ENCODE measurements at places on chromosomes 6 and 20. TPM values are rescaled to one million over a fixed set of nuclear protein-coding genes. Genes with fewer than 3 reads are reported as not detected.

Gene C20orf144
- total RNA-seq, result 0.09 TPM

Gene MTO1
- total RNA-seq, result 45.3 TPM

- no peak for DNase-seq
Measured at GRCh38 chr6:158789115-158789917, 29.9 kb downstream of the EZR start.

DNA sequence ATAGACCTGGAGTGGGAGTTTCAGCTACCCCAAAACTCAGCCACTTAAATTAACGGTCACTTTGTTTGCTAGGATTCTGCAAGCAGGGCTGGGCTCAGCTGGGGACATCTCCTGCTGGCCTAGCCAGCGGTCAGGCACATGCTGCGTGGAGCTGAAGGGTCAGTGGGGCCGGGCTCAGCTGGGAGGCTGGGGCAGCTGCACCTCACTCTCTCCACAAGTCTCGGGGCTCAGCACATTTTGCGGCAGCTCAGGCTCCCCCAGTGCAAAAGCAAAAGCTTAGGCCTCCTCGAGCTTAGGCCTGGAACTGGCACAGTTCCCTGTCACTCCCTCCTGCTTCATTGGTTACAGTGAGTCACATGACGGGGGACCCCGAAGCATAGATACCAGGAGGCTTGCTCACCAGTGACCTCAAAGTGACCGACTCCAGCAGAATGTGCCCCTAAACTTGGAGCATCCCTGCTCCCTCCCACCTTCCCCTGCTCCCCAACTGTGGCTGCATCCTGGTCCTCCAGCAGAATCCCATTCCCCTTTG lies 80.6 kb upstream of the CST7 start:
- DNase-seq, result no peak

DNA sequence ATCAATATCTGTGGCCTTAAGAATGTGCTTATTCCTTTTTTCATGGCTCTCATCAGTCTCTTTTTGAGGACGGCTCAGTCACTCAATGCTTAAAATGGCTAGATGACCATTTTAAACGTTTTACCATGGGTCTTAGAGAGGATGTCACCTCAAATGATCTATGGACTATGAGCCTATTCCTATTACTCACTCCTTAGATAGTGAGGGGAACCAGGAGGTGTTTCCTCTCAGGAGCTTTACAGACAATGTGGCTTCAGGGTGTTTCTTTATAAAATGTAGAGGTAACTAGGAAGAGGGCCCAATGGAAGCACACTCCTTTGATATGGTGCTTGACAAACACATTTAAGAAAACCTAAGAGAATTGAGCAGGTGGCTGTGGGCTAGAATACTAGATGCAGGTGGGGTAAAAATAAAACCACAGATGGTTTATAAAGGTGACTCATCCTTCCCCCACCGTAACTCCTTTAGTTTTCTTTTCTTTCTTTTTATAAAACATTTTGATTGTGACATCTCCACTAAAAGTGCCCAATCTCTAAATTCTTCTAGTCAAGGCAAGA lies 1.5 kb upstream of the TMEM200A start:
- no peak for DNase-seq

GRCh38 chr6:5150551-5151075 lies 65.5 kb downstream of the PPP1R3G start:
- DNase-seq, result no peak

GRCh38 chr20:16258766-16259165 lies 314.5 kb downstream of the KIF16B start:
- no peak for DNase-seq

DNA sequence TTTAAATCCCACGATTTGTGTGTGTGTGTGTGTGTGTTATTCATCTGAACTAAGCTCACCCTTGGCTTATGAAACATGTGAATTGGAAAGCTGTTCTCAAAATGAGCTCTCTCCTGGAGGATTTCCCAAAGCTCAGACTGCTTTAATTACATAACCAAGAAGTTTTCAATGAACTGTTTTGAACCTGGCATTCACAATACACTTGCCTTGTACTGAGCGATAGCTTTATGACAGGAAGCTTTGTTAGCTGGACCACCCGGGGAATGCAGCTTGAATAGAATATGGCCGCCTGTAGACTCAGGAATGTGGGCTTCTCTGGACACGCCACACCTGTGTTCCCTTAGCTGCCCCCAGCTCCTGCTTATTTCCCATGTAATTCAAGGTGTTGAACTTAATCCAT lies 71.4 kb upstream of the PREP start:
- DNase-seq, result no peak

DNA sequence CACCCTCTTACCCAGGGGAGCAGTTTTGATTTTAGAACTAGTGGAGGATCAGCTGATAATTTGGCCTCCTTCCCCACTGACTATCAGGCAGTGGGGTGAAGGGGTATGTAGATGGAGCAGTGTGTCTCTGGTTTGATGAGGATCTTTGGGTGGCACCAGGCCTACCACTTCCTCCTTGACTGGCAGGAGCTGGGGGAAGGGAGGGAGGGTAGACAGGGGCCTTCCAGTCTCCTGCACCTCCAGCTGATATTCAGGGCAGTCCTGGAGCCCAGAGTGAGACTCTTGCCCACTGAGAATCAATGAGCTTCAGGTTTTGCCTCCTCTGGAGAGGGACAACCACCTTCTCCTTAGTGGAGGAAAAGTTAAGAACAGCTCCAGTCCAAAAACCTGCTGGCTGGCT lies 3.2 kb downstream of the DEF6 start:
- DNase-seq, result no peak

DNA sequence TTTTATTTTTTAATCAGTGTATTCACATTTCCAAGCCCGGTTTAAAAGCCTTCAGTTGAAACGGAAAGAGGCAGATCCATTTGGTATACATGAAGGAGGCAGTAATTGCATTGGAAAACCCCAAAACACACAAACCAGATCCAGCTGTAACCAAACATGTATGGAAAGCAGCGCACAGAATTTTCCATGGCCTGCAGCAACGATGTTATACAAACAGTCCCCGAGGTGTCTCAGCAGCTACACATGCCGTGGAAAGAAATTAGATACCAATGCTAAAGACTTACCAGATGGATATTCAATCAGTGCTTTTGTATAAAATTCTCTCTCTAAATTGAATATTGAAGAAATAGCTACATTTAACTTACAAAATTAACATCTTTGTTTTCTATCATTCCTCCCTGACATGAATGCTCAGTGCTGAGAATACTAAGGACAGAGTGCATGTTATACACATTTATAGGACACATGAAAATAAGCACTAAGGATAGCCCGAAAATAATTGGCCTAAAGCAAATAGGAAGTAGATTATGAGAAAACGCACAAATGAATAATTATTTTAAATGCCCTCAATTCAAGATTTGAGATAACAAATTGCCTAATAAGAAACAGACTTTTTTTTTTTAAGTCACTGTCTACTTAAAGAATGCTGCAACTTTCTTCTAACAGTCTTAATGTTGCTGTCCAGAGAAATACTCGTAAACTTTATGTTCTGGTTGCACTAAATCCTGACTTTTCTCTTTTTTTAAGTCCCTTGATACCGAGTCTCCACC lies 713.1 kb downstream of the HDGFL1 start:
- no peak for DNase-seq

DNA sequence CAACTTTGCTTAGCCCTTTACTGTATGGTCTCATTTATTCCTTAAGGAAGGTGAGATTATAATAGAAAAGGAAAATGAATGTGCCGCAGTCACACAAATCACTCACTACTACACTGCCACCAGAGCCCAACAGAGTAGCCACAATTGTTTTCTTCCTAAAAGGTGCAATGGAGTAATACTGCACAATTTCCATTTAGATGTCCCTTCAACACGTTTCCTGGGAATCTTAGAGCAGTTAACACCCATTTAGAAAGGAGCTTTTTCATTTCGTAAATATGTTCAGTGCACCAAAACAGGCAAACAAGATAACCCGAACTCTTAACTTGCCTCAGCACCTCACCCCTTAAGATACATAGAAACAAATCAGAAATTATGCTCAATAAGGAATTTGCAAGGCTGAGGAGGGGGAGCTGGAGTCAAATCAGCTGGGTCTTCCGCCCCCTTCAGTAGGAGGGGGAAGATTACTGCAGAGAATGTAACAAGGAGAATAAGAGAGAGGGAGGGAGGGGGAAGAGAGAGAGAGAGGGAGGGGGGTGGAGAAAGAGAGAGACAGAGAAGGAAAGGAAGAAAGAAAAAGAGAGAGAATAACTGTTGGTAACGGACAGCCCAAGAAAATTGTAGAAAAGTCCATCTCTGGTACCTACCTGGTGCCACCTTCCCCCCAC lies 155.5 kb downstream of the BCAS1 start:
- no peak for DNase-seq
